CD4-positive, alpha-beta T cell treated with Interleukin-17A for 4 hours (primary cell): ENCODE measurements at places on chromosomes 11 and 22.

DNA sequence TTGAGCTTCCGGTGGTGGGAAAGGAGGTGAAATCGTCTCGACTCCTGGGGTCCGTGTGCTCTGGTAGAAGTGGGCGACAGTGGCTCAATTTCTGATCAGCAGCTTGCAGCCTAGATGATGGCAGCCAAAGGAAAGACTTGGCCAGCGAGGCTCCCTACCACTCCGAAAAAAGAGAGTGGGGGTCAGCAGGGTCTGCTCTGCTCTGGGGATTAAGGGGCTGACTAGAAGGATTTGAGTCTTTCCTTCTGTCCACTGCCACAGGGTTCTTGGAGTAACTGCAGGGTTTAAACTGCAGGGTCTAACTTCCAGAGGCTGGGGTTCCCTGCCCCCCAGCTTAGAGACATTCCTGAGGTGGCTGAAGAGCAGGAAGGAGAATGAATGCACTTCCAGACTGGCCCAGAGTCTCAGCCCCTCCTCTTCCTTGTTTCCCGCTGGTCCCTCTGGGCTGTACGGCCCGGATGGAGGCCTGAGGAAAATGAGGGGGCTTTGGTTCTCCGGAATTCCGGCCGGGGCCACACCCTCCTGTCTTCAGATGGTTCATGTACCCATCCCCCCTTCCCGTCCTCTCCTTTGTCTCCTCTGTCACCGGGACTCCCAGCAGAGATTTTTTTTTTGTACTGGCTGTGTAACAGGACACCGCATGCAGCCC is 907 bp downstream of the SERPINH1 start:
- DNase-seq, result no peak

DNA sequence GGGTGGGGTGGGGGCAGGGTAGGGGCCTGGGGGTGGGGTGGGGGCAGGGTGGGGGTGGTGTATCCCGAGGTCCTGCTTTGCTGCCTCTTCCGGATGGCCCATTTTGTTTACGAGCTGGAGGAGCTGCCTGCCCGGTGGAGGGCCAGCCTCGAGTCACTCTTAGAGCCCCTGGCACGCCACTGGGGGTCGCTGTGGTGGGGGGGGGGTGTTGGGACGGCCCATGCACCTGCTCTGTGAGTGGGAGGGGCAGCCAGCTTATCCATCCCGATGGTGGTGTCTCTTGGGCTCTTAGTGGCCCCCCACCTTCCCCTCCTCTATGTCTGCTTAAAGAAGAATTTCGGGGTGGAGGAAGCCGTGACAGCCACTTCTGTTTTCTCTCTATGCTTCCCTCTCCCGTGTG is 24.6 kb downstream of the MRGPRD start:
- DNase-seq, result peak; percentile 59

DNA sequence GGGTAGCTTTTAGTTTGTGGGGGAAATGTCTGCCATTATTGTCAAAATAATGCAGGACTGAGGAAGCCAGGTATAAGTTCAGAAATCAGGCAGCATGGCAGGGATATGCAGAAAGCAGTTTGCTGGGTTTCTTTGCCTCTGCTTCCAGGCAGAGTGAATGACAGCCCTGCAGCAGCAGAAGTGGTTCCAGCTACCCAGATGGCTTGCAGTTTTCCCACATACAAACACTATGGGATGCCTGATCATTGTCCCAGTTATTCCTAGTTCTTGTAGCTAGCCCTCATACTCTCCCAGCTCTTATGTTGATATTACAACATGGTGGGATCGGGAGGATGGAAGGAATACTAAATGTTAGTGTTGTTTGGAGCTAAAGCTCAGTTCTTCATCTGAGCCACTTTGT is 2.8 kb upstream of the DIXDC1 start:
- DNase-seq, result no peak

DNA sequence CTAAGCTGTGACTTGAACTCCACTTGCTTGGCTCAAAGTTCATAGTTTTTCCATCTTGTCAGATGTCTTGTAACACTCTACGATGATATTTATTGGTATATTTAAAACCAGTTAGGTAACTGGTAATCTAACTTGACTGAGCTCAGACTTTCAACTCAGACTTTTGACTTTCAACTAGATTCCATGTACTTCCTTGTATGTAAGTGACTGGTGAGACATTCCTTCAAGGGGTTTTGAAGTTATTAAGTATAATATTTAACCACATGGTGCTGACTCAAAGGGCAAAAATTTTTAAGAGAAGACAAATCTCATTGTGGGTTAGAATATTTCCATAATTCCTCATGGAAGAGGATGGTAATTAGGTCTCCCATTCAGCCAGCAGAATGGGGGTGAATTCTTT is 631.3 kb upstream of the ANO5 start:
- DNase-seq, result no peak

DNA sequence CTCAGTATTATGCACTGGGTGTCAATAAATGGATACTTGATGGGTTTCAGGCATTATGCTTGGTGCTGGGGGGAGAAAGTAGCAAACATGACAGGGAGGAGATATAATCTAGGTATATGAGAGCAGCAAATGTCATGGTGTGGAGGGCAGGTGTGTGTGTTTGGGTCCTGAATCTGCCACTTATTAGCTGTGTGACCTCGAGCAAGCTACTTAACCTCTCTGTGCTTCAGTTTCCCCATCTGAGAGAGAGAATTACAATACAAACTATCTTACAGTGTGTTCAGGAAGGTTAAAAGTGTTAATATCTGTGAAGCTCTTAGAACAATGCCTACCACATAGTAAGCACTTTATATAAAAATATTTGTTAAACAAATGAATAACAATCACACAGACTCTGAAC is 2.8 kb downstream of the SLC22A8 start:
- no peak for DNase-seq

DNA sequence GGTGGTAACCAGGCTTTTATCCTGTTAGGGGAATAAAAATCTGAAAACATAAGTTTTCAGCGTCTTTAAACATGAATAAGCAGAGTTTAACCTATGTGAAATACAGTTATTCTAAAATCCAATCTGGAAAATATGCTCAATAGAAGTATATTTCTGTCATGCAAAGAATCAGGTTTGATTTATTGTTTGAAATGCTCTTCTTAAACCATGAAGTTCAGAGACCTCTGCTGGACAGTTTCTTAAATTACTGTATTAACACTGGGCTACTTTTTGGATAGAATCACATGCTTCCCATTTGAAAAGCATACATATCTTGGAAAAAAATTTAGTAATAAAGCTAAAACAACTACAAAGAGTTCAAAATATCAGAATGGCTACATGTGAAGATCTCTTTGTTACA is 25.4 kb downstream of the APIP start:
- DNase-seq, result no peak

GRCh38 chr22:47355776-47356510 is 593.5 kb downstream of the TBC1D22A start:
- no peak for DNase-seq

GRCh38 chr11:30462421-30462820 is 123.7 kb downstream of the MPPED2 start:
- DNase-seq, result no peak

GRCh38 chr11:102831489-102832440 is 11.6 kb downstream of the MMP3 start:
- no peak for DNase-seq
